ENCODE measurements at places on chromosomes 6 and 20. TPM values are rescaled to one million over a fixed set of nuclear protein-coding genes. Genes with fewer than 3 reads are reported as not detected.
A peak's percentile ranks its signal among the peaks of the same experiment; 100 is the strongest.

Gene OR2H1
- total RNA-seq = not detected

Gene BPIFA1
- not detected for total RNA-seq

Gene CFAP206
- 0.28 TPM for total RNA-seq

Gene RIMS4
- 0.08 TPM for total RNA-seq

Gene NT5E
- 4.1 TPM for total RNA-seq

Gene TMEM200A
- total RNA-seq = 0.16 TPM

Gene TAGAP
- 0.92 TPM for total RNA-seq

Gene CTCFL
- not detected for total RNA-seq

Gene VEGFA
- 129 TPM for total RNA-seq

Gene TP53TG5
- 0.36 TPM for total RNA-seq

Gene PBOV1
- total RNA-seq = not detected

Gene PAX1
- not detected for total RNA-seq

DNA sequence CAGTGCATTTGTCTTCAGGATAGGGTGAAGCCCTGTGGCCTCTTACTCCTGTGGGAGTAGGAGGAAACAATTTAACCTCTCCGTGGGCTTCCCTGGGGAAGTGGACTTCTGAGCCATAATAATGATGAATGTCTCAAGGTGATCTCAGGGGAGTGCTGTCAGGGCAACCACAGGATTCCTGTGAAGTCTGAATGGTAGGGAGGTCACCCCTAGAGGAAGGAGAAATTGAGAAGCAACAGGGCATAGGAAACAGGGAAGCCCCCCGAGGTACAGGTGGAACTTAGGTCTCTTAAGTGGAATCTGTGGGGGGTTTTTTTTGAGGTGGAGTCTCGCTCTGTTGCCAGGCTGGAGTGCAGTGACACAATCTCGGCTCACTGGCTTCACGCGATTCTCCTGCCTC, 26.9 kb downstream of the STK35 start:
- no peak for ATAC-seq

DNA sequence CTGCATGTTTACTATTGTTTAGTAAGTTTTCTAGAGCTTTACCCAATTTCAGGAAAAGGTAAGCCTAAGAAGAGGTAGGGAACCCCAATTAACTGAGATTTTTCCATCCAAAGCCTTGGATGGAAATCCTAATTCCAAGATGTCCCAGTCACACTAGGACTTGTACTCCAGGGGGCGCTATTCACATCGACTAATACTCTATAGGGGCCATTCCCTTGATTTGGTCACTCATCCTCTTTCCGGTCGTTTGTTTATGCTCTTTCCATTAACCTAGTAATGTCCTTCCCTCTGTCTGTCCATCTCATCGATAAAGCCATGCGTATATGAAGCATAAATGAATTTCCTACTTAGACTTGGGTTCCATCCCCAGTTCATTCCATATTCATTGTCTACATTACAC, 80.8 kb upstream of the FUCA2 start:
- no peak for ATAC-seq

DNA sequence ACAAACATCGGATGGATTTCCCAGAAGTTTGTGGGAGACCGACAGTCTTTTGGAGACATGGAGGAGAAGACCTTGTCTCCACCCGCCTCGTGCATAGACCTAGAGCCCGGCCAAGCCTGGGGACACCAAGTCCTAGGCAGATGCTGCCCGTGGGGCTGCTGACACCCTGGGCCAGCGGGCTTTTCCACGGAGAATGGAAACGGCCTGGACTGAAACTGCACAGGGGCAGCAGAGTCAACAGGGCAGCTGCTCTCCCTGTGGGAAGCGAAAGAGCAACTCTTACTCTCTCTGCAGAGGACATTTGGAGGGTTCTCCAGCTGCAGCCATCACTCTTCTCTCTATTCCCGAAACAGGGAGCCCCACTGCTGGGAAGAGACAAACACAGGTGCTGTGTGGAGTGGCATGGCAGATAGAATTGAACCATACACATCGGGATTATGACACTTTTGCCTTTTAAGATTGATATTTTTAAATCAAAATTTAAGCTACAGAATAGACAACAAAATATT, 401.2 kb downstream of the THBS2 start:
- ATAC-seq = no peak

GRCh38 chr20:57790176-57790575, 80.4 kb upstream of the PMEPA1 start:
- ATAC-seq = no peak

DNA sequence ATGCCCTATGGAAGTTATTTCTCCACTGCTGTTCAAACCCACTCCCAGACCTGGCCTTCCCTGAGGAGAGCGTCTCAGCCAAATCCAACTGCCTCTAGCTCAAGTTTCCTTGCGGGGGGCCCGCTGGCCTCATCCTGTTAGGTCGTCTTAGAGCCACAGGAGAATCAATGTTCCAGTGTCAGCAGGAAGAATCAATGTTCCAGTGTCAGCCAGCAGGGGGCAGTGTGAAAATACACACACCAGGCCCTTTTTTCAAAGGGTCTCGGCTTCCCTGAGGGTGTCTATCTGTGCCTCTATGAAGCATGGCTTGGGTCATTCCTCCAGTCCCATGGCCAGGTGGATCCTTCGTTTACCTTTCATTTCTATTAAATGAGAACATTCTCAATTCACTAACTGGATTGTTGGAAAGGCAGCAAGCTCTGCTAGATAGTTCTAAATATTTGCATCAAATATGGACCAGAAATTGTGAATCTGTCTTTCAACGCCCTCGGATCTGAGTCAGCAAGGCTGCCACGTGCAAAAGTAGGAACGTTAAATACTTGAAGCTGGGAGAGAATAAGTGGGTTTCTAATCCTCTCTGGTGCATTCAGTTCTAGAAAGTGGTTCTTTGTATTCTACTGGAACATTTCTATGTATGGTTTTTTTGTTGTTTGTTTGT, 19.2 kb downstream of the PRND start:
- peak; percentile 41 for ATAC-seq

- no peak for ATAC-seq
Observed at GRCh38 chr6:155599561-155599960, 143.9 kb upstream of the NOX3 start.

GRCh38 chr6:1027109-1027794, 284.6 kb upstream of the FOXQ1 start:
- peak; percentile 47 for ATAC-seq

GRCh38 chr20:54366669-54367344, 108.6 kb upstream of the DOK5 start:
- ATAC-seq = no peak

DNA sequence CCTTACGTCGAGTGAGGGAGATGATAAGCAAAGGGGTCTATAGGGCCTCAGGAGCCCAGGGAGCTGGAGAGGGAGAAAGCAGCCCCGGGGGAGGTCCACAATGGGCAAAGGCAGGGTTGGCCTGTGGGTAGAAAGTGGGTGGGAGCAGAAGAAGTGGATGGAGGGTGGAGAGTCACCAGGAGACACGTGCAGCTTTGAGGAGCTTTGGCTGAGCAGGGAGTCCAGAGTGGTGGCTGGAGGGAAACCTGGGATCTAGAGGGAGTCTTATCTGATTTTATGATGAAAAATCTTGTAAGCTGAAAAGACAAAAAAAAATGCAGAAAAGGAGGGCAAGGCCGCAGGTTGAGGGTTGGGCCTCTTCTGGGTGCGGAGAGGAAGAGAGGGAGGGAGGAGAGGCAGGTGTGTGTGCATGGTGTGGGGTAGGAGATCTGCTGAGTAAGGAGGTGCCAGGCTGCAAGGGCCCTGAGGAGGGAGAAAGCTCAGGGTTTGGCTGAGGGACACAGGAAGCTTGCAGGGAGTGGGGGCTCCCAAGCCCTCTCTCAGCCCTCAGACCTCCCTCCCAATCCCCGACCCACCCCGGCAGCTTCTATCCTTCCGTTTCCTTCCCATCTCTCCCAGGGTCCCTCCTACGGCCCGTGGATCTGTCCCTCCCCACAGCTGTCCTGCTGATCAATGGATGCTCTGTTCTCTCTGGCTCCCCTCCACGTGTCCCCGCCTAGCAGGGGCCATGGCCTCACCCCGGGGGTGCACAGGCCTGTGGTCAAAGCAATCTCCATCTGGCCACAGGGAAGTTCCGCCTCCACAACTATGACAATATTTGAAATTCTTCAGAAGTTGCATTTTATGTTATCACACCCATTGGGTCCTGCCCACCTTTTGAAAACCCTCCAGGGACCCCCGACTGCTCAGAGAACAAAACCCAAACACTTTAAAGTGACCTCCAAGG, 17.1 kb upstream of the BPI start:
- ATAC-seq = peak; percentile 21

DNA sequence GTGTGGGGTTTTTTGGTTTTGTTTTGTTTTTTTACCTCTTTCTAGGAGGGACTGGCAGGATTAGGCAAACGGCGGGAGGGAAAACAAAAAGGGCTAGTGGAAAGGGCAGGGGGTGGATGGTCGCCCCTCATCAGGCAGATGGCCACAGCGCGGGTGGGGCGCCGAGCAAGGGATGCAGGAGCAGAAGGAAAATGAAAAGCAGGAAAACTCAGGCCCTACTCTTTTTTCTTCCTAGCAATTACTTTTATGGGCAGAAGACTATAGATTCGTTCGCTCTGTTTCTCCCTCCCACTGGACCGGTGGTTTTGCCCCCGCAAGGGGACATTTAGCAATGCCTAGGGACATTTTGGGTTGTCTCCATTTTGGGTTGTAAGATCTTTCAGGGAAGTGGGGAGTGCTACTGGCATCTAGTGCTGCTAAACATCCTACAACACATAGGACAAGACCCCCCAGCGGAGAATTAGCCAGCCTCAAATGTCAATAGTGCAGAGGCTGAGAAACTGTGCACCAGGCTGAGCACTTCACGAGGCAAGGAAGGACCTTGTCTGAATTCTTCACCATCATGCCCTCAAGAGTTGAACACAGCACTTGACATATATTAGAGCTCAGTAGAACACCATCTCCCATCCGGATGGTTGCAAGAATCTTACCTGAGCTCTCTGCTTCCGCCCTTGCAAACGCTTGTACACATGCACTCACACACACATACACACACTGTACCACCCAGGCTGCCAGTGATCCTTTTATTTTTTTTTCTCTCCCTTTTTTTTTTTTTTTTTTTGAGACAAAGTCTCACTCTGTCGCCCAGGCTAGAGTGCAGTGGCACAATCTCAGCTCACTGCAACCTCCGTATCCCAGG, 4.8 kb upstream of the ZMYND8 start:
- no peak for ATAC-seq

GRCh38 chr20:10666221-10667076, 7.3 kb downstream of the JAG1 start:
- peak; percentile 6 for ATAC-seq

DNA sequence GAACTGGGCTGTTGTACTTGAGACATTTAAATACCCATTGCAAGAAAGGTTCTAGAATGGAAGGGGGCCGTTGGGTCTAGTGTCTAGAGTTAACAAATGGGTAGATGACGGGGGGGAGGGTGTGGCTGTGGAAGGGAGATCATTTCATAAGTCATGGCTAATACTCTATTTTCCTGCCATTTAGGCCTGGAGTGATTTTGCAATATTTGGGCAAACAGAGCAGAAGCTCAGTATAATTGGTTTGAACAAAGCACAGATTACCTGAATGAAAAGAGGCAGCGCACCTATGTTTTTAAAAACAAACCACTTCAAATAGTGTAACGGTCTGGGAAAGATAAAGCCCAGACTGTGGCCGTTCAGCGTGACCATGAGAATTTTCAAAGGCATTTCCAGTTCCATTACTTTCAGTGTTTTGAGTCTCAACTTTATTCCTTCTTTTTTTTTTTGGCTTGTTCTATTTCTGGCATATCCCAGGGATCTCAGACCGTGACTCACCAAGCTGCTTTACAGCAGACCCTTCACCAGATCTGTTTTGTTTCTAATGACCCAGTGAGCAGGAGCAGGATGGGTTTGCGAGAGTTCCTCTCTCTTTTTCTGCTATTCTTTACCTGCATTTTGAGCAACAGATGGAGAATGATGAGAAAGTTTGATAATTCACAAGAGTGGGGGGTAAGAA, 73.7 kb downstream of the LYRM2 start:
- peak; percentile 62 for ATAC-seq

GRCh38 chr6:34052918-34053608, 92.8 kb downstream of the GRM4 start:
- ATAC-seq = peak; percentile 1

- ATAC-seq = no peak
Observed at GRCh38 chr6:134315189-134315588, 2.7 kb downstream of the SGK1 start.

GRCh38 chr6:53691667-53692133, 26.1 kb upstream of the KLHL31 start:
- ATAC-seq = peak; percentile 55

DNA sequence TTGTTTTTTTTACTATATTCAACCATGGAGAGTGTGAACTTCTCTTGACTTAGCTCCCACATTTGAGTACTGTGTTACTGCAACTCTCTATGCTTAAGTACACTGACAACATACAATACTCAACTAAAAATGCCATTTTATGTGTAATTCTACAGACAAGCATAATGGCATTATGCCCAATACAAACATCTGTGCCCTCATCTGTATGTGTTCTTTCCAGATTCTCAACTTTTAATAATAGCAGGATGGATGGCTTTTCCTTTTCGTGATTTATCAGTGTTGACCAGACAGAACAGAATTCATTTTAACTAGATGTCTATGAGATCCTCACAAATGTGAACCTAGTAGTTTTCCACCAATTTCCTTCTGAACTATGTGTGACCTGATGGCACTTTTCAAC, 84.2 kb upstream of the MARCKS start:
- ATAC-seq = no peak

GRCh38 chr20:63686492-63687321, 9.7 kb upstream of the TNFRSF6B start:
- peak; percentile 32 for ATAC-seq

- peak; percentile 79 for ATAC-seq
Observed at GRCh38 chr6:137764464-137764863, 102.6 kb upstream of the TNFAIP3 start.

GRCh38 chr6:5174244-5174643, 86.5 kb downstream of the LYRM4 start:
- ATAC-seq = peak; percentile 46

GRCh38 chr6:56961151-56961550, 6.2 kb downstream of the BEND6 start:
- ATAC-seq = no peak

GRCh38 chr6:136303516-136303915, 13.9 kb upstream of the BCLAF1 start:
- ATAC-seq = no peak

GRCh38 chr20:9490631-9491030, 23.8 kb upstream of the LAMP5 start:
- no peak for ATAC-seq

- ATAC-seq = peak; percentile 31
Observed at GRCh38 chr6:34791164-34791700, 651 bp upstream of the BLTP3A start.

- peak; percentile 74 for ATAC-seq
Observed at GRCh38 chr6:149473080-149474052, 11.4 kb downstream of the ZC3H12D start.

- ATAC-seq = no peak
Observed at GRCh38 chr20:2984028-2984501, 59.4 kb upstream of the GNRH2 start.

- ATAC-seq = no peak
Observed at GRCh38 chr6:76612954-76613353, 540.5 kb upstream of the IMPG1 start.

DNA sequence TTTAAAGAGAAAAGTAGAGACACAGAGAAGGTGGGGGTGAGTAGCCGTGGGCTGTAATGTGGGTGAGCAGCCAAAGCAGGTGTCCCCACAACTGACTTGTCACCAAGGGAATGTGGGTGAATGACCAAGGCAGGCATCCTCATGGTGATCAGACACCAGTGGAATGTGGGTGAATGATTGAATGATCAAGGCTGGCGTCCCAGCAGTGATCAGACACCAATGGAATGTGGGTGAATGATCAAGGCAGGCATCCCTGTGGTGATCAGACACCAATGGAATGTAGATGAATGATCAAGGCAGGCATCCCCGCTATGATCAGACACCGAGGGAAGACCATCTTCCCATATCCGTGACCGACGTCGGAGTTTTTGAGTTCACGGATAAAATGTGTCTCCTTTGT, 49.8 kb upstream of the OR14J1 start:
- ATAC-seq = no peak
